SIG-M5 (cell line): ENCODE measurements at places on chromosomes 5 and 9.
A peak's percentile ranks its signal among the peaks of the same experiment; 100 is the strongest.

- no peak for DNase-seq
Measured at GRCh38 chr5:150510460-150511263, 2.7 kb downstream of the NDST1 start.

DNA sequence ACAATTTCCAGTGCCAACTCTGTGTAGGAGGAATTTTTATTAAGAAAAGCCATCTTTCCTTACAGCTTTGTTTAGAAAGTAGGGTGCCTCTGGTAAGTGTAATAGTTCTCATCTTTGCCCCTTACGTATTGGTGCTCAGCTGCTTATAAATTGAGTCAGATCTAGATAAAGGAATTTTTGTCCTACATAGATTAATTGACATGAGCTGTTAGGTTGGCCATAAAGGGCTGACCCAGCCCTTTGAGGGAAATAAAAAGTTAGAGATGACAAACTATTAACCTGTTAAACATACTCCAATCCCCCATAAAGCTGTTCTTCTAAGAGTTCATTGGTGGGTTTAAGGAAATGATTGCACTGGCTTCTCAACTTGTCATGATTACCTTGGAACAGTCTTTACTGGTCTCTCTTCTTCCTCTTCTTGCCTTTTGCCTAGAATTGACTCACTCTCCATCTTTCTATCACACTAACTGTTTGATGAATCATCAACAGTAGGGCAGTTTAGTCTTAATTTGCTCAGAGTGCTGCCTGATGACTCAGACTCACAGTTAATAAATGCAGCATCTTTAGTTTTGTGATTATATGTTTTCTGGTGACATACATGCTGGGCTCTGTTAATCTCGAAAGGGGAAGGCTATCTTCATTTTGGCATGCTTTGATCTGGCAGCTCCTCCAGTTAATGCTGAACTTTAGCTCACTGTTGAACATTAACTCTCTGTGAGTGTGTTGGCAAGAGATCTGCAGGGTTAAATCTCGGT is 51.7 kb downstream of the ARHGAP26 start:
- peak; percentile 92 for DNase-seq

GRCh38 chr5:110115503-110115902 is 425.8 kb downstream of the MAN2A1 start:
- no peak for DNase-seq

GRCh38 chr9:89844535-89844934 is 239.7 kb downstream of the GADD45G start:
- no peak for DNase-seq

DNA sequence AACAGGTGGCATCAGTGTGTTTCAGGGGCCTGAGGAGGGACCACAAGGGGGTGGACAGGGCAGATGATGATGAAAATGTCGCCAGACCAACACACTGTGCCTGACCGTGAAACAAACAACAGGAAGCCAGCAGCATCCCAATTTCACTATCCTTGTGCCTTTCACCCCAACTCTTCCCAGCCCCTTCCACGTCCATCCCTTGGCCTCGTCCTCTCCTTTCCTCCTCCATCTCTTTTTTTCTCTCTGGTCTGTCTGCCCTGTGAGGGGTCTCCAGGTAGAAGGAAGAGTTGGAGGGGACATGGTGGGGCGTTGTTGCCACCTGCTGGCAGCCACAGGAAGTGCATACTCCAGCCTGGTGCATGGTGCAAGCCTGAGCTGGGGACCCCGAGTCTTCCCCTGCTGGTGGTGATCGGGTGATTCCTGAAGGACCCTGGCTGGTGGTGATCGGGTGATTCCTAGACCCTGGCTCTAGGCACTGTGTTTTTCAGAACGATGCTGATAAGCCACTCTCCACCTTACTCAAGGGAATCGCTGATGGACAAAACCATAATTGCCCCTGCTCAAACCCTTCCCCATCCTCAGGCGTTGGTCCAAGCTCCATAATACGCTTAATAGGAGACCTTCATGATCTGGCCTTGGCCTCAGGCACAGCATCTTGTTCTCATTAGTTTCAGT is 21.7 kb upstream of the NSD1 start:
- DNase-seq: no peak

GRCh38 chr5:105840800-105841199 is 1829.9 kb downstream of the EFNA5 start:
- no peak for DNase-seq

DNA sequence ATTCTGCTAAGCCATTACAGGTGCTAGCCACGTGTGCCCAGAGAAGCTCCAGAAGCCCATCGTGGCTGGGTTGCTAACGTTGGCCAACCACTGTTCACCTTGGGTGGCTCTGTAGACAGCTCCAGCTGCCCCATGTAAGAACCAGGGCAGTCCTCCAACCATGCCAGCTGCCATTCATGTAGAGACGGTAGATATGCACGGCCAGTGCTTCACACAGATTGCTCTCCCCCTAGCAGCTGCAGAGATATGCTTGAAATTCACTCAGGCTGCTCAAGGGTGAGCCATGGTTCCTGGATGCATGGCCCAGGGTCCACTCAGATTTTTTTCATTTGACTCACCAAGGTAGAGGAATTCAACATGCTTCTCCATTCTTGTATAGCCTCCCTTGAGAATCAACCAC is 31.0 kb downstream of the GADD45G start:
- no peak for DNase-seq

- DNase-seq: no peak
Measured at GRCh38 chr9:130470269-130470668, 25.5 kb downstream of the ASS1 start.

- DNase-seq: no peak
Measured at GRCh38 chr9:15942831-15943424, 390.1 kb downstream of the CCDC171 start.

DNA sequence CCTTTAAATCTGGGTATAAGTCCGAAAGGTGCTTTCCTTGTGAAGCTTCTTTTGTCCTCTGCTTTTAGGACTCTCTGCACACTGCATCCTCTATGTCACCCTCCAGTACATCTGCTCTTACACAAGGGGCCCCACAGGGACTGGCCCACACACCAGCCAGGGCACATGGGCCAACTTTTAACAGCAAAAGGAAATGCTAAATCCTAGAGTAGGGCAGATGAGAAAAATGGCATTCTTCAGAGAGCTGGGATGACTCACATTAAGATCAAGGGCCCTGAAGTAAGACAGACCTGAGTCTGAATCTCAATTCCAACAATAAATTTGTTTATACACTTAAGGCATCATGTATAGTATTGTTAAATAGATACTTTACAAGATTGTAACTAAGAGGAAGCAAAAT is 40.3 kb upstream of the CDKN2B start:
- no peak for DNase-seq

GRCh38 chr9:118640836-118641560 is 728.2 kb downstream of the BRINP1 start:
- no peak for DNase-seq

DNA sequence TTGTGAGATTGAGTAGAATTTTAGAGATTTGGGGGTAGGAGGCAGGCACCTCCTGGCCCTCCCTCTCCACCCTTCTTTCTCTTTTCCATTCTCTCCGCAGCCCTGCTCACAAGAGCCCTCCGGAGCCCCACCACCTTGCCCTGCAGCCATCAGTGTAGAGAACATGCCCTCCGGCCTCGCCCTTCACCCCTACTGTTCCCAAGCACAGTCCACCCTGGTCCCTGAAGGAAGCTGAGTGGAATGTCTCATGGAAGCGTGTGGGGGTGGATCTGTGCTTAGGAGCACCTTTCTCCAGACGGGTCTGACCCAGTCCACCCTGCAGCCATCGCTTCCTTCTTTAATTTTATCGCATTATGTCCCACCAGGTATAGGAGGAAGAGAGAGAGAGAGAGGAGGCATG is 267.1 kb downstream of the NSG2 start:
- DNase-seq: no peak

DNA sequence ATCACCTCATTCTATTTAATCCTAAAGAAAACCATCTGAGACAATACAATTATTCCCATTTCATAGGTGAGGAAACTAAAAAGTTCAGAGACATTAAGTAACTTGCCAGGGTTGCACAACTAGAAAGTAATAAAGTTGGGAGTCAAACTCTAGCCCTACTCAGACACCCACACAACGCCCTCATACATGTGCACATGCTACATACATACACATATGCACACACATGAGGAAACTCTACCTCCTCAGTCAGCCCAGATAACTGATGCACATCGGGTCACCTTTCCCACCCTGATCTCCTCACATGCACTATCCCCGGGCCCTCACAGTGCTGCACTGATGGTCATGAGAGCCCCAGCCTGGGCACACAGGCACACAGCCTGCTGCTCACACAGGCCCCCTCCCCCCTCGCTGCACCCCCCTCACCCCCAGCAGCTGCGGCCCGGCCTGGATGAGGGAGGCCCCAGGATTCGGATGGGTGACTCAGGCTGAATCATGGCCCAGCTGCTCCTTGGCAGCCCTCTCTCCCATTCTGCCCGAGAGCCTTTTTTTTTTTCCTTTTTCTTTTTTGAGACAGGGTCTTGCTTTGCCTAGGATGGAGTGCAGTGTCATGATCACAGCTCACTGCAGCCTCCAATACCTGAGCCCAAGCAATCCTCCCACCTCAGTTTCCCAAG is 5.0 kb upstream of the GPRIN1 start:
- DNase-seq: no peak

DNA sequence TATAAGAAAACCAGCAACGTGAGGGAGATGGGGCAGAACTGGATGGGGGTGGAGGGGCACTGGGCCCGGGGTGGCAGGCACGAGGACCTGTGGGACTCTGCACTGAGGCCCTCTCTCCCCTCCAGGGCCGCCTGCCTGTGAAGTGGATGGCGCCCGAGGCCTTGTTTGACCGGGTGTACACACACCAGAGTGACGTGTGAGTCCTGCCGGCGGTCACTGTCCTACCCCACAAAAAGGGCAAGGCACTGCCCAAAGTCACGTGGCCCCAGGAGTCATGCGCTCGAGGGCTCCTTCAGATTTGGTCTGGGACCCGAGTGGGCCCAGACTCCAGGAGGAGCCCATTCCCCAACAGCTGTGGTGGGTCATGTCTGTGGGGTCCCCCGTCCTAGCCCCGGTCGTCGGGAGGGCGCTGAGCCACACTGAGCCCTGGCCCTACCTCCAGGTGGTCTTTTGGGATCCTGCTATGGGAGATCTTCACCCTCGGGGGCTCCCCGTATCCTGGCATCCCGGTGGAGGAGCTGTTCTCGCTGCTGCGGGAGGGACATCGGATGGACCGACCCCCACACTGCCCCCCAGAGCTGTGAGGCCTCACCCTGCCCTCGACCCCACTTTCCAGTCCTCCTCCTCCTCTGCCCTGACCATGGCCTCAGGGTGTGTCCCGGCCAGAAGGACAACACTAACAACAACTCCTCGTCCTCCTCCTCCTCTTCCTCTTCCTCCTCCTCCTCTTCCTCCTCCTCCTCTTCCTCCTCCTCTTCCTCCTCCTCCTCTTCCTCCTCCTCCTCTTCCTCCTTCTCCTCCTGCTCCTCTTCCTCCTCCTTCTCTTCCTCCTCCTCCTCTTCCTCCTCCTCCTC is 9.7 kb downstream of the FGFR4 start:
- DNase-seq: no peak

GRCh38 chr5:52786949-52787599 is 642 bp upstream of the ITGA1 start:
- no peak for DNase-seq

DNA sequence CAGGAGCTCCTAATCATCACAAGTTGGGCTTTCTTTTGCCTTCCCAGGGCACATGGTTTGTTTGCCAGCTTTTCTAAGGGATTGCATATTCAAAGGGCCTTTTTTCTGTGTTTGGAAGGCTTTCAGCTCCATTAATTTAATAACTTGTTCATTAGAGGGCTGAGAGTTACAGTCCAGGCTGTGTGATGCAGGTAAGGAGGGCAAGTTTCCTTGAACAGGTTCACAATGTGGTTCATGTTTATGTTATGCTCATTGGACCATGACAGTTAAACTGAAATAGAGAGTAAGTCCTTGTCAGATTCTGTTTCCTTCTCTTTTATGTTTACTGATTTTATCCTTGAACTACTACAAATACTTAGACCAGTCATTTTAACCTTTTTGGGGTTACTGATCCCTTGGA is 174.4 kb downstream of the MARCHF11 start:
- no peak for DNase-seq

DNA sequence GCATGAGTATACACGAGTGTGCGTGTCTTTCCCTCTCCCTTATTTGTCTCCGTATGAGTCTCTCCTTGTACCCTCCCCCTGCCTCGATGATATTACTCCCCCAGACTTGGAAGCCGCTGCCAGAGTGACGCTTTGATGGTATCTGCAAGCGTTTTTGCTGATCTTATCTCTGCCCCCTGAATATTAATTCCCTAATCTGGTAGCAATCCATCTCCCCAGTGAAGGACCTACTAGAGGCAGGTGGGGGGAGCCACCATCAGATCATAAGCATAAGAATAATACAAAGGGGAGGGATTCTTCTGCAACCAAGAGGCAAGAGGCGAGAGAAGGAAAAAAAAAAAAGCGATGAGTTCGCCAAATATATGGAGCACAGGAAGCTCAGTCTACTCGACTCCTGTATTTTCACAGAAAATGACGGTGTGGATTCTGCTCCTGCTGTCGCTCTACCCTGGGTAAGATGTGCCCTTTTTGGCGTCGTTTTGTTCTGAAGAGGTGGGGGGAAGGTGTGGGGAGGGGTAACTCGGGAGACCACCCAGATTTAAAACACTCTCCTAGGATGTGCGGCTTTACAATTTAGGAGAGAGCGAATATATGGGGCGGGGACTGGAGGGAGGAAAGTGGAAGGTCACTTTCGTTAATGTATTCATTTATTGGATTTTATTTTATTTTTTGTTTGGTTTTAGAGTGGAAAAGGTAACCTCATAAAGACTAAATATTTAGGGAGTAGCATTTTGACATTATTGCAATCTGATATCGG is at the start of gene GABRG2:
Gene GABRG2 (plus strand): TSS at position 119 of the 757 bp plus-strand sequence. CDS start 227 bp downstream, at position 346.
- no peak for DNase-seq

DNA sequence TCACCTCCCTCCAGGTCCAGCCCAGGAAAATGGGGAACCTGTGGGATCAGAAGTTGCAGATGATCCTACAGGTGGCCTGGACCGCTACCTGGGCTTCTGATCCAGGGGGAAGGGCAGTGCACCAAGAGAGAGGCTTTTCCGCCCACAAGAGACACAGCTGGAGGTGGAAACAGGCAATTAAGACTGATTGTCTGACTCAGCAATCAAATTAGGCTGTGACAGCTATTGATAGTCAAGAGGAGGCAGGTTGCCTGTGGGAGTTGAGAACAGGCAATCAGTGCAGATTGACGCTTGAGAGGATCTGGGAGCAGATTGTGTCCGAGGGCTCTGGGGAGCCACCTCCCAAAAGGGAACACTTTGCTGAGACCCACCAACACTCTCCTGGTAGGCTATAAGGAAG is 71.1 kb upstream of the SLC44A1 start:
- DNase-seq: no peak

GRCh38 chr5:74251141-74252035 is 389.1 kb downstream of the ENC1 start:
- DNase-seq: no peak

DNA sequence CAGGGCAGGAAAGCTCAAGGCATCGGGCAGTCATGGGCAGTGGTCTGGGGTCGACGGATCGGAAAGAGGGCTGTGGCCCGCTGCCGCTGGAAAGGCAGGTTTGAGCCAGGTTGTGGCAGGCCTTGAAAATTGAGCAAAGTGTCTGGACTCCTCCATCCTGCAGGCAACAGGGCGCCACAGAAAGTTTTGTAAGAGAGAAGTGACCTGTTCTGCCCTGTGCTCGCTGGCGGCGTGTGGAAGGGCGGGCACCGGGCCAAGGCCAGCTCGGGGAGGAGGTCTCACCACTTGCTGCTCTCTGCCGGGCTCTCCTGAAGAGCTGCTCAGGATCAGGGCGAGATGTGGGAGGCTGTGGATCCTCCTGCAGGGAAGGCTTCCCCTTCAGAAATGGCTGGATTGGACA is 41.4 kb upstream of the FAT2 start:
- no peak for DNase-seq
